NCI-H1694 (cell line): ENCODE measurements at places on chromosomes 1 and 21.

- no peak for DNase-seq
Measured at GRCh38 chr1:29756085-29756484, 519.8 kb downstream of the PTPRU start.

- DNase-seq, result no peak
Measured at GRCh38 chr1:44244986-44245385, 31.7 kb downstream of the DMAP1 start.

DNA sequence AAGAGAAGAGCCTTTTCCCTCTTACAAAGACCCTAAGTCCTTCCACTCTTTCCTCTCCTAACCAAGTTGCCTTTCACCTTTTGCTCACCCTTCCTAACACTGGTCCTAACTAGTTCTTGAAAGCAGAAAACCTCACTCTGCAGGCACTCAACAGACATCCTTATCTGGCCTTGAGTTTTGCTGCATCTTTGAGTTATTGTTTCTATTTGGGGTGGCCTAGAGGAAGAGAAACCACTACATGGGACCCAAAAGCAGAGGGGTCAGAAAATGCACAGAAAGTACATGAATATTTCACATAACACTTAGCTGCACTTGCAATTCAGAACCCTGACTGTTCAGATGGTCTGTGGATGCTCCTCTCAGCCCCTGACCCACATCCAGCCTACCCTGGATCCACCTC lies 178.3 kb upstream of the SYT6 start:
- no peak for DNase-seq

- peak; percentile 46 for DNase-seq
Measured at GRCh38 chr1:56578963-56579875, at the start of gene PLPP3. PLPP3 (minus strand) TSS chr1:56579563; CDS start chr1:56579016, 547 bp downstream.

DNA sequence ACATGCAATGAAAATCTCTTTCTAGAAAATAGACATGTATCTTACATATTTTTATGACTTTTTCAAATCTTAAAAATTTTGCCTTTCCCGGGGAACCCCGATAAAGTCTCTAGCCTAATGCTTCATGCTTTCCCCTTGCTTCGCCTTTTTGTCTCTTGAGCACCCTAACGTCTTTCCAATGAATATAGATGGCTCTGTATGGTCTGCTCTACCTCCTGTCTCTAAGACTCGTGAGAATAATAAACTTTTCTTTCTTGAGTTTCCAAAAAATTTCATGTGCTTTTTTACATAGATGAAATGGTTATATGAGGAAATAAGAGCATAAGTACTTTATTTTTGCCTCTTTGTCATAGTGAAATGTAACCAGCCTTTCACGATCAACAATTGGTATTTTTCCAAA lies 202.6 kb downstream of the PDE4B start:
- no peak for DNase-seq

DNA sequence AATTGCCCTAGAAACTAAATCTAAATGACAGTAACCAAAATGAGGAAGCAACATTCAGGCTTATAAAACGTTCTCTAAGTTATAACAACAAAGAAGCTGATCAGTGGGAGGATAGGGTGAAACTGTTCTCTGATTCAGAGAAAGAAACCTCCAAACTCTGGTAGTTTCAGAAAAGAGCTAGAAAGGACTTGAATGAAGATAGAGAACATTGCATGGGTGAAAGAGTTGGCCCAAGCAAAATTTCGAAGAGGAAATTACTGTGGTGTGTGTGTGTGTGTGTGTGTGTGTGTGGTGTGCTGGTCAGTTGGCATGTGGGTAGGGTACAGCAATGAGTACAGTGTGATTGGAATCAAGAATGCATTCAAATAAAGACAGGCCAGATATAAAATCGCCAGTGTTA lies 16.5 kb upstream of the SPAG17 start:
- no peak for DNase-seq
